Caki2 (cell line): ENCODE measurements at places on chromosomes 2 and 18. TPM values are rescaled to one million over a fixed set of nuclear protein-coding genes. Genes with fewer than 3 reads are reported as not detected.

Gene MC2R
- not detected in 2 replicates for total RNA-seq

Gene GFPT1
- total RNA-seq, result 32.5 and 35.1 TPM in 2 replicates

Gene AOX1
- total RNA-seq, result 0.14 TPM in 1 of 2 replicates, not detected in the other

Gene DYTN
- not detected in 2 replicates for total RNA-seq

Gene C2orf74
- 24.1 and 41.2 TPM in 2 replicates for total RNA-seq

Gene COLEC12
- total RNA-seq, result 0.57 TPM in 1 of 2 replicates, not detected in the other
